ENCODE measurements at places on chromosomes 3 and 15. TPM values are rescaled to one million over a fixed set of nuclear protein-coding genes. Genes with fewer than 3 reads are reported as not detected.

- no peak for DNase-seq
These were observed 198.8 kb downstream of the DOCK3 start for GRCh38 chr3:50873376-50874157.

DNA sequence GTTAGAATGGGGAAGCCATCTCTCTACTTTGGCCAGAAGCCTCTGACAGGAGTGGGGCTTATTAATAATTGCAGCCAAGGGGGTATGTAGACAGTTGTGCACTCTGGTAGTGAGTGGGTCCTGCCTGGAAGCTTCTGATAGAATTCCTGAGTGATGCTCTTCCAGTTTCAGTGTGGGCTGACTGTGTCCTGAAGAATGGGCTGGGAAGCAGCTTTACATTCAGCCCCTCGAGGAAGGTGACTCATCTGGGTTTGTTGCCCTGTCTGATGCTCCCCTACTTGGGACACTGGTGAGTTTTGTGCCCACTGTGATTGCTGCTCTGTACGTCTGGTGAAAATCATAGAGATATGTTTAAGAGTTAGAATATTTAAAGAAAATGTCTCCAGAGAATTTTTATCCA, 444.7 kb upstream of the RBMS3 start:
- no peak for DNase-seq

DNA sequence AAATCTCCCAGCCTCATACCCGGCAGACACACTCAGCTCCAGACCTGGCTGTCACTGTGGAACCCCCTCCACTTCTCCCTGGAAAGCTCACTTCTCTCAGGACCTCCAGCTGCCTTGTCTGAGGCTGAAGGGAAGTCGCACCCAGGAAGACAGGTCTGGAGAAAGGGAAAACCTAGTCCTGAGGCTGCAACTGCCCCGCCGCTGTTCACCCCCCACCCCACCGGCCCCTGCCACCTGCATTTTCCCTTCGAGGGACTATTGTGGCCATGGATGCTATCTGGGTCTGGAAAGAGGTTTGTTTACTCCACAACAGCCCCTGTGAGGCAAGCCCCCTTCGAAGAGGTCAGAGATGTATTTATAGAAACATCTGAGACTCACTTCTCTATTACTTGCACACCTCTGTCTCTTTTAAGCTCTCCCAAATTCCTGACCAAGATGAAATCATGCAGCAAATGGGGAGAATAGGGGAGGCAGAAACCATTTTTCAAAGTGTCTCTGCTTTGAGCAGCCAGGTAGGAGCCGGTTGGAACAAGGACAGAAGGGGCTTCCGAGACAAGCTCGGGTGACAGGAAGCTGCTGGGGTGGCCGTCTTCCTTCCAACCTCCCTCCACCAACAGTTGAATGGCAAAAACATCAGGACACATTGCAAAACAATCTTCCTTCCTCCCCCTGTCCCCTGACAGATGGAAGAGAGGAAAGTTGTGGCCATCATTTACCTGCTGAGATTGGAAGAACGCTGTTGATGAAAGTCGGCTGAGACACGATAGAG, 518 bp downstream of the COLQ start:
- no peak for DNase-seq

DNA sequence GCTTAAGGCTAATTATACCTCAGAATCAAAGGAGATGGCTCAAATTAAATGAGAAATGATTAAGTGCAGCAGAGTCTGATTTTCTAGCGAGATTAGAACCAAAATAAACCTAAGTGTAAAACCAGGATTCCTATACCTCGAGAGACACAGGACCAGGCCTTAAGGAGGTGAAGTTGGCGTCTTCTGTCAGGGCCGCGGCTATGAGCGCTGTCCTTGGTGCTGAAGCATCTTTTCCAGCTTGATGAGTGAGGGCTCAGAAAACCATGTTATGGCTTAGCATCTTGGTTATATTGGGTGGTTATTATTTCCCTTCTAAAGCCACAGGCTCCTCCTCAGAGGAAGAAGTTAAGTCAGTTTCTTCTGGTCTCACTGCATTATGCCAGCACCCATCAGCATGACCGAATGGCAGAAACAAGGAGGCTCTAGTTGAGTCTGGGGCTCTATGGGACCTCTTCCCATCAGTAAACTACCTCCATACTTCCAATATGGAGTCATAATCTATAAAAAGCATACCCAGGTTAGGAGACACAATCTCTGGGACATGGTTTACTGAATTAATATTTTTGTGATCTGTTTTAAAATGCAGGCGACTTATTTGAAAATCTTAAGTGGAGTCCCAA, 120.1 kb upstream of the NMNAT3 start:
- peak; percentile 61 for DNase-seq

GRCh38 chr3:16741890-16742289, 136.7 kb upstream of the DAZL start:
- no peak for DNase-seq

GRCh38 chr15:92463826-92464225, 70.1 kb downstream of the ST8SIA2 start:
- DNase-seq, result no peak

IL5RA gene
- 0.23 TPM for total RNA-seq

- peak; percentile 16 for DNase-seq
These were observed 14.3 kb upstream of the CLASP2 start for GRCh38 chr3:33732394-33732793.

DNA sequence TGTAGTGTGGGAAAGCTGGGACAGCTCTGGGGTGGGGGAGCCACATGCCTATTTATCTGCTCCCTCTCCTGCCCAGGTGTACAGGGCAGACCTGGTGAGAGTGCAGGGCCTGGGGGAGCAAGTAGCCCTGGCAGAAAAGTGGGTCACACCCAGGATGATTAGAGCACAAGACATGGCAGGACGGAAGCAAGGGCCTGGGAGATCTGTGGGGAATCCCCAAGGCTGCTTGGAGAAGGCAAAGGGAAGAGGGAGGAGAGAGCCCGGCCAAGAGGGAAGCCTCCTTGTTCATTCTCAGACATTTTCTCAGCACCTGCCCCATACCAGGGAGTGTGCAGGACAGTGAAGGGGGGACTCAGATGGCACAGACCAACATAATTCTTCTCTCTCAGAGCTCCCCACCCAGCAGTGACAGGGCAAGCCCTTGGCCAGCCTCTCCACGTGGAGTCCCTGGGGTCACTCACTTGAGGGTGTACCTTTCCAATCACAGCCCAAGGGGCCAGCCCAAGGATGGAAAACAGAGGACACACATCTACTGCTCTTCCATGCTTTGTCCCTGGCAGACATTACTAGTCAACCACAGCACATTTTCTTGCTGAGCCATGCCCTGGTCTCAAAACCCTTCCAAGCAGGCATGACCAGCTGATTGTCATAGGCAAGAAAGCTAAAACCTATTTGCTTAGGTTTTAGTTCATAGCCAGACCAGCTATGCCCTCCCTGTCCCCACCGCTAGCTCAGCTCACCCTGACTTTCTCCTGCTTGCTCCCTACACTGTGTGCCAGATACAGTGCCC, 4.9 kb upstream of the DUSP7 start:
- no peak for DNase-seq

DNA sequence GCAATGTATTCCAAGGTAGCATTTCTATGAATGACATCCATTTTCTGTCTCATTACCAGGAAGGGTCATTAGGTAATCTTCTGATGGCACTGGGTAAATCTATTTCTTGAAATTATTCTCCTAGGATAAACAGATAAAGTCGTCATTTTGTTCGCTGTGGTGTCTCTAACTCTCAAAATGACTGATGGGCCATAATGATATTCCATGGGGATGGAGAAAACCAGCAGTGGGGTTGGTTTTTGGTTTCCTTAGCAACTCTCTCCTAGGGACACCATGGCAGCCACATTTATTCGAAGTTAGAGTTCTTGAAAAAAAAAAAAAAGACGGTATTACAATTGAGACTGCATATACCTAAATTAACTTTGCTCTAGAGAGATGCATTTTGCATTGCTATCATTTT, 231.3 kb upstream of the SLCO3A1 start:
- DNase-seq, result no peak

GRCh38 chr3:194913316-194913715, 227.6 kb downstream of the FAM43A start:
- no peak for DNase-seq

GRCh38 chr3:55728461-55729100, 241.5 kb upstream of the WNT5A start:
- DNase-seq, result no peak

TRPM1 gene
- not detected for total RNA-seq

HDC gene
- total RNA-seq, result not detected

DNA sequence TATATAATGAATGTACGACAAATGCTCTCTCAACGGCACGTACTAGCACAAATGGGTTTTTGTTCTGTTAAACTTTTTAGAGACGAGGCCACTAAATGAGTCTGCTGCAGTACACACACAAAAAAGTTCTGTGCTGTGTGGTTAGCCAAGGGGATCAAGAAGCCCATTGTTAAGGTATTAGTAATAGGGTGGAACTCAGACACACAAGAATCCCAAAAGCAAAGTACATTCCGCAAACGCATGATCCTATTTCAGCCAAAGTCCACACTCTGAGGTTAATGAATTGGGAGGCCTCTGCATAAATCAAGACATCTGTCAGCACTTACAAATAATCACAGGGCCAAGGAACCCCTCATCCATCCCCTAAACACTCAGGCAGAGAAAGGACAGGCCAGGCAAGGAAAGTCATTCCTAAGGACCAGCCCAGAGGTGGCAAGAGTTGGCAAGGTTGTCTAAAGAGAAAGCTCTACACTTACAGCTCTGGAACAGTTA, 12.1 kb downstream of the OSBPL10 start:
- DNase-seq, result peak; percentile 80

DNA sequence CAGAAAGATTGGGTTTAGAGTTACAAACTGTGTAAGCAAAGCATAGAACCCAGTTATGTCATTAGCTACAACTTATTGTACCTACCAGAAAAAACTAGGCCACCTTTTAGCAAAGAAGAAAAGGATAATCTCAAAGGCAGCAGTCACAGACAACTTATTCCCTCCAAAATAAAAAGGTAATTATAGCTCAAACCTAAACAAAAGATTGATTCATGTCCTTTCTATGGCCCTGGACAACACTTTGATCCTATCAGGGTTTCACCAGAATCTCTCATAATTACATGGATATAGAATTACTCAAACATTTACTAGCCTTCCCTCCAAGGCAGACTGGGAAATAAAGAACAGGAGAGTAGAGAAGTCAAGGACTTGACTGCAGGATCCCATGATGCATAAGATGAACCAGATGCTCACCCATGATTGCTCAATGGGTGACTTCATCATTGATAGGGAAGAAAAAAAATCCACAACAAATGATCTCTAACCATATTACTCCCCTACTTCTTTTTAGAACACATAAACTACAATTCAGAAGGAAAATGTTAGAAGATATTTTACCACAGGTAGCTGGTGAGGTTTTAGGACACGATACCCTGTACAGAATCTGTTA, 17.4 kb downstream of the DET1 start:
- DNase-seq, result no peak

GRCh38 chr15:101361418-101361817, 66.4 kb upstream of the SNRPA1 start:
- DNase-seq, result no peak

GOLGA6B gene
- total RNA-seq, result not detected

DNA sequence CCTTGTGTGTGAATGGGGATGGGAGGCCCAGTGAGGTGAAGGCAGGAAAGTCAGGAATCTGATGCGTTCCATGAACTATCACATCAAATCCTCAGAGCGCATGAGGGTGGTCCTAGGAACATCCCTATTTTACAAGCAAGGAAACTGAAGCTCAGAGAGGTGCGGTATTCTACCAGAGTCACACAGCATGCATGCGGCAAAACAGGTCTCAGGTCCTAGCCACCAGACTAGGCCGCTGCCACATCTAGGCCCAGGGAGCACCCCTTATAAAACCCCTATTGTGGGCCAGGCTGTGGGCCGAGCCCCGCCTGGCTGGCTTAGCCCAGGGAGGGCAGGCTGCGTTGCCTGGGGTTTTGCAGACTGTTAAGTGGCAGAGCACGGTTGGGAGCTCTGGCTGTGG, 17.9 kb upstream of the GRIP2 start:
- DNase-seq, result no peak

DNA sequence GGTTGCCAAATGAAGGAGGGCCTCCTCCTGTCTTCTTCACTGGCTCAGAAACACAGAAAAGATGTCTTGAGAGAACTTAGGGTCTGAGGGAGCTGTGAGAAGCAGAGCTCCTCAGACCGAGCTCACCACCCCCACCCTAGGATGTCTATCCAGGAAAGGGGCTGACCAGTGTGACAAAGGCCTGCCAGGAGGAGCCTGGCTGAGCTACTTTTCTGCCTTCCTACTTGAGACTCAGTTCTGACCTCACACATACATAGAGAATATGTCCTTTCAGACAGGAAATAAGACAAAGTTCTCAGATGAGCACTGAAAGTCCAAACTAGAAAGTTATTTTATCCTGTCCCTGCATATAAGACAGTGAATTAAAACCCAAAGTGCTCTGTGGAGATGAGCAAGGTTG, 54.5 kb downstream of the KIF9 start:
- no peak for DNase-seq

GRCh38 chr15:35043373-35044095, 41.6 kb downstream of the NANOGP8 start:
- DNase-seq, result no peak

- no peak for DNase-seq
These were observed 14.0 kb upstream of the EMC3 start for GRCh38 chr3:10000686-10001085.

NTRK3 gene
- not detected for total RNA-seq

C3orf22 gene
- total RNA-seq, result not detected

DNA sequence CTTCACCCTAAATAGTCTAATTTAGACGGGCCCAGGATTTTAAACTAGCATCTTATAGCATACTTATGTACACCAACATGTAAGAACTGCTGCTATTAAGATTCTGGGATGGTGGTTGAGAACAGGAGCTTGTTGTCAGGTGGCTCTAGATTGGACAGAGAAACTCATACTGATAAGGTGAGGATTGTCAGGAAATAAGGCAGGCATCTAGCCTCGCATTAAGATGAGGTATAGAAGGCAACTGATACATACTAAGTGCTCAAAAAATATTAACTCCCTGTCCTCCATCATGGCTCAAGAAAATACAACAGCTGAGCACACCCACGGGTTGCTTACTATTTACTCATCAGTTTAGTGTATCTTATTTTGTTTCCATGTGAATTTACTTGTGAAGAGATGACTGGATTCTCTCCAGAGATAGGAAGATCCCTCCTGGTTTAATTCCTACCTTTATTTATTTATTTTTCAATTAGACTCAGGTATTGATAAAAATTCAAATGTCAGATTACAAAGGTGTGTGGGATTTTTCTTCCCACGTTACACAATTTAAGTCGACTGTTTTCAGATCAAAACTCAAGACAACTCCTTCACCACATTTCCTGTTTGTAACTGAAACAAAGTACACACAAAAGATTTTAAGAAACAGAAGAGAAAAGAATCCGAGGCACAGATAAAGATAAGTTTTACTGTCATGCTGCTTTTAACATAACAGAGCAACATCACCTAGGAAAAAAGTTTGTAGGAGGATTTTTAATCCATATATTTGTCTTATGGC, at the start of gene TRAT1:
TSS of gene TRAT1 (plus strand) at position 664 of the 775 bp plus-strand sequence. CDS start 142 bp downstream, outside the sequence.
- DNase-seq, result no peak

Data from Caco-2 (cell line).